ENCODE measurements at places on chromosomes 3 and 15.

DNA sequence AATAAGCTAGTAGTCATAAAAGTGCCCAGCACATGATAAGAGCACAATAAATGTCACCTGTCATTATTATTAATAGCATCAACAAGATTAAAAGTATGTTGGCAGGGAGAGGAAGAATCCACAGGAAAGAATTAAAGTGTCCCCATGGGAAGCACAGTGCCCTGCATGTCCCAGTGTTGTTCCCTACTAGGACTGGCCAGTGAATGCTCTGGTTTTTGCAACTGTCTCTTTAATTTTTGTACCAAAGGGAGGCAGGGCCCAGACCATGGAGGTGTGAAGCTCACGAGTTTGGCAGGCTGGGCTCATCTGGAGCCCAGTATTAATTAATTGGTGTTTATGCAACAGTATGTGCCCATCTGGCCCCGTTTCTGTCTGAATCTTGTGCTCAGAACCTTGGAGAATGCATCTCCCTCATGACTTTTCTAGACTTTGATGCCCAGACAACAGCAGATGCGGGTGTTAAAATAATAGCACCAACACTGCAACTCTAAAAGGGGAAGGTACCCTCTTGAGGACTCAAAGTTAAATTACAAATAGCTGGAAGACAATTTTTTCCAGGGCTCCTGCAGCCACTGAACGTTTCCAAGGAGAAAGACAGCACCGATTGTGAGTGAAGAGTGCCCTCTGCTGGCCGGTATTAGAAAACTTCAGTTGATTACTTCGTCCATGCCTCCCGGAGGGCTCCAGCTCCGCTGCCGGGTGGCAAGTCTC, 71.9 kb upstream of the SPATA12 start:
- peak; percentile 88 for DNase-seq

- DNase-seq: no peak
Measured at GRCh38 chr15:78193731-78194567, 40.4 kb downstream of the ACSBG1 start.

GRCh38 chr3:103077910-103078309, 643.1 kb downstream of the ZPLD1 start:
- no peak for DNase-seq

DNA sequence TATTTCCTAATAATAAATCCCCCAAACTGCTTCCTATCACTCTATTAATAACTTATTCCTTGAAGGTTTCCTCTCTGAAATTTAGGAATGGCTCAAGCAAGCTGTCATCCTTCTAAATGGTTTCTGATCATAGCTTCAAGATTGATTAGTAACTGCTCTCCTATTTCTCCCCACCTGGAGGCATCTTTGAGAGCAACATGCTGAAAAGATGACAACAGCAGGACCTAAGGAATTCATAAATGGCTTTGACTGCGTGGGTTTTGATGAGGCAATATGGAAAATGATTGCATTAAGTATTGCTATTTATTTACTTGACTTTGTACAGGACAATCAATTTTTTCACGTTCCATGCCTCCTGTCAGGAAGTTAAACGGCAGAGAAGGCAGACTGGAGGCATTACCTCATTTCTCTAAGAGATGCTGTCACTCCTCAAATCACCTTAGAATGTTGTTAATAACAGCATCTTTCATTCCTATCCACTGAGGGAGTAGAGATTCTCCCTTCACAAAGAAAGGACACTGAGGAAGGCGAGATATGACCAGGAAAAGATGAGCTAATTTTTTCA, 256.4 kb downstream of the EPHB1 start:
- DNase-seq: no peak

- peak; percentile 76 for DNase-seq
Measured at GRCh38 chr3:12994607-12995388, 78.4 kb downstream of the IQSEC1 start.

DNA sequence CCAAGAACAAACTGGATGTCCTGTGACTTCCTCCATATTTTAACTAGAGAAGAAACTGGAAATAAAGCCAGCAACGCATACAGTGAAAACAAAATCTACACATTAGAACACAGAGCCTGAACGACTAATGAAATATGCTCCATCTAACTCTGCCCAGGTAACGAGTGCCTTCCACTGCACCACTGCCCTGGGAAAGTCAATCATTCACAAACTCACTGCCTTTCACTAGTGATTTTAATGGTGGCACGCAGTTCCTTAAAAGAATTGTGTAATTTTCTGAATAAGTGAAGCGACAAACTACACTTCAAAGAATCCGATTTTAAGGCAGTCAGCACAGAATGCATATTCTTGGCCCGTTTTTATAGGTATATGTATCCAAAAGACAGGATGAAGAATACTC, 416.0 kb downstream of the SHQ1 start:
- no peak for DNase-seq

DNA sequence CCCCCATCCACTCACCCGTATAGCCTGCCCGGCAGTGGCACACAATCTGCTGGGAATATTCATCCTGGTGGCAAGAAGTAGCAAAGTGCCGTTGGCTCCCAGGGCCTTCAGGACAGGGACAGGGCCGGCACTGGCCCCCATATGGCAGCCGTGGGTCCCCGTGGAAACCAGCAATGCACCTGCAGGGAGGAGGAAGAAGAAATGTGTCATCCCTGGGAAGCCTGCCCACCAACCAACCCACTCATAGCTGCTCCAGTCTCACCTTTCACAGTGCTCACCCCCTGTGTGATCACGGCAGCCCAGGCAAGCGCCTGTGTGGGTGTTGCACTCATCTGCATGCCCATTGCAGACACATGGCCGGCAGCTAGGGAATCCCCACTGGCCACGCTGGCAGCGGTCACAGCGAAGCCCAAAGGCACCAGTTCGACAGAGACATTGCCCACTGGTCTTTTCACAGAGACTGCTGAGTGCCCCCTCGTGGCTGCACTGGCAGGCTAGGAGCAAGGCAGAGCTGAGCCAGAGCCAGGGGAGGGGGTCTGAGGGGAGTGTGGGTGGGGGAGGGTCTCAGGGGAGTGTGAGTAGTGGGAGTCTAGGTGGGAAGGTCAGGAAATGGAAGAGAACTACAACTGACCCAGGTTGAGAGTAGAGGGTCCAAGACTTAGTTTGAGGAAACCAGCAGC, 4.5 kb upstream of the USP19 start:
- DNase-seq: no peak

DNA sequence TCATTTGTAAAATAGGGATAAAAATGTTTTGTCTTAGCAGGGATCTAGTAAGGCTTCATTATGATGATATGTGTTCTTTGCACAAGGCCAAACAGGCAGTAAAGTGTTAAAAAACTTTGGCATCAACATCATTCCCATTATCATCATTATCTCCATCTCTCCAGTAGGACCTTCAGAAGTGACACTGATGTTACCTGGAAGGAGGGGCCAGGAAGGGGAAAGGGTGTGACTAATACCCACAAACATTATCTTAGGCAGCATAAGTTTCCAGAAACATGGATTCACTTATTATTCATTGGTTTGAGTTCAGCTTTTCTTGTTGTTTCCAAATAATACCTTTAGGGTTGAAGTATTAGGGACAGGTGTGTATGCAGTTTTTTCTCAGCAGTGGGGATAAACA, 399.6 kb downstream of the PTPRG start:
- no peak for DNase-seq

- no peak for DNase-seq
Measured at GRCh38 chr3:146575636-146576035, 29.5 kb downstream of the PLSCR5 start.

- no peak for DNase-seq
Measured at GRCh38 chr15:60444289-60444912, 34.5 kb downstream of the ICE2 start.

GRCh38 chr3:119408243-119408950, 55.0 kb downstream of the TMEM39A start:
- no peak for DNase-seq

- peak; percentile 34 for DNase-seq
Measured at GRCh38 chr3:40191850-40192448, 117.6 kb upstream of the EIF1B start.

DNA sequence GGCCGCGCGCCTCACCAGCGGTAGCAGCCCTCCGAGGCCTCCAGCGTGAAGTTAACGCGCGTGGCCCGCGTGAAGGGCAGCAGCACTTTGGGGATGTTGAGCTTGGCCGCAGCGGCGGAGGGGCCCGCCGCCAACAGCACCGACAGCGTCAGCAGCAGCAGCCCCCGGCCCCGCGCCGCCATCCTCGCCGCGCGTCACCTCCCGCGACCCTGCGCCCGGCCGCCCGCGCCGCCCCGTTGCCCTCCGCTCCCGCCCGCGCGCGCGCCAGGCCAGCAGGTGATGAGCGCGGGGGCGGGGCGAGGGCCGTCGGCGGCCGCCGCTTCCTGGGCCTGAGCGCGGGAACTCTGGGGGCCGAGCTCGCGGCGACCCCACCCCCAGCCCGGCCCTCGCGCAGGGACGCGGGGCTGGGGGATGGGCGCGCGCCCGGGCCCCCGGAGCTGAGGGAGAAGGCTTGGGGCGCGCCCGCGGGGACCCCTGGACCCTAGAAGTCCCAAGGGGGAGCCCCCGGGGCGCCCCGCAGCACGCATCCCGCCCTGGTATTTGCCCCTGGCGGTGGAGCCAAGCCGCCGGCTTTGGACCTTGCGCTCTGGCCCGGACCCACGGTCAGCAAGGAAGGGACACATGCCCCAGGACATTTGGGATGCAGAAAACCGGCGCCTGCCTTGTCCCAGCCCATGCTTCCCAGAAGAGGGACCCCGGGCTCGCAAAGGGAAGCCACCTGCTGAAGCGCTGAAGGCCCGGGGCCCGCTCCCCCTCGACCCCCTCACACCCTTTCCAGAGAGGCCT, at the start of gene NUP210:
Gene NUP210 (minus strand): TSS at position 278 of the 786 bp plus-strand sequence. CDS start 96 bp downstream, at position 182.
- DNase-seq: no peak

DNA sequence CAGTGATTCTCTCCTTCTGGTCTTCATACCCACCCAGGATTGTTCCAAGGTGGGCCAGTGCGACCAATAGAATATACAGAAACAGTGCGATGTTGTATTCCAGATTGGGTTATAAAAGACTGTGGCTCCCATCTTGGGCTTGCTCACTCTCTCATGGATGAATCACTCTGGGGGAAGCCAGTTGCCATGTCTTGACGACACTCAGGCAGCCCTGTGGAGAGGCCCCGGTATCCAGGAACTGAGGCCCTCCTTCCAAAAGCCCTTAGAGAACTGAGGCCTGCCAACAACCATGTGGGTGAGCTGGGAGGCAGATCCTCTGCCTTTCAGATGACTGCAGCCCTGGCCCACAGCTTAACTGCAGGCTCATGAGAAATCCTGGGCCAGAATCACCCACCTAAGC, 57.2 kb downstream of the SH3GL3 start:
- DNase-seq: no peak

- DNase-seq: no peak
Measured at GRCh38 chr3:14452740-14453710, 50.6 kb downstream of the SLC6A6 start.

GRCh38 chr3:78794431-78794830, 973.4 kb downstream of the ROBO1 start:
- DNase-seq: no peak

GRCh38 chr3:126573492-126574117, 14.9 kb upstream of the C3orf22 start:
- no peak for DNase-seq

DNA sequence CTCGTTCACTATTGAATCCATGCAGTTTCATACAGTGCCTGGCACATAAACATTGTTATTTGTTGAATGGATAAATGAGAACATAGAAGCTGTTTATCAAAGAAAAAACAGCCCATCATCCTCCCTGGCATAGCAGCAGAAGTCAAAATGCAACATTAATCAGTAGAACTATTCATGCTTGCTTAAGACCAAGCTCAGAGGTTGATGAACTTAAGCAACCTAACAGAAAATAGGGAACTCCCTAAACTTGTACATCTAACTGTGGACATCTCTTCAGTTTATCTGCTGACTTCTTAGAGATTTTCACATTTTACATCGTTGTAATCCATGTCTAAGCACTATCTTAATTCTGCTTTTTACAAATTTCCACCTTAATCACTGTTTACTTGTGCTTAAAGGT, 29.2 kb downstream of the SENP8 start:
- no peak for DNase-seq

DNA sequence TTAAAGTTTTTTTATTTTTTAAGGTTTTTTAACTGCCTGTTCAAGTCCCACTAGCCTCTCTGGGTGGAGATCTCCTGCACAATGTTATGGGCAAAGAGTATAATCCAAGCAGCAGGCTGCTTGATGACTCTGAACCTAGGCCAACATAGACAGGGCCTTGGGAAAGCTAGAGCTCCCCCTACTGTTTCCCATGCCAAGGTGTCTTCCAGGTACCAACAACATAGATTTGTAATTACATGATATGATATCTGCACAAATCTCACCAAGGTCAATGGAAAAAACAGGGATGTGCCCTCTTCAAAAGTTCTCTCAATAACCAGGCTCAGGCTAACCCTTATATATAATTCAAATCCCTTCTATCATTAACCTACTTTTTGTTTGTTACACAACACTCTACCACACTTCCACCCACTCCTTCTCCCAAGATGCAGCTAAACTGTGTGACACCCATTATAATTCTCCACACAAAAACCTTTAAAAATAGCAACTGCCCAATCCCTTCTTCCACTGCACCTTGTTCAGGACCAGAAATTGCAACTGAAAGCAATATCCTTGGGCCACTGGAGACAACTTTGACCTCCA, 43.8 kb downstream of the RBM15B start:
- DNase-seq: peak; percentile 31

DNA sequence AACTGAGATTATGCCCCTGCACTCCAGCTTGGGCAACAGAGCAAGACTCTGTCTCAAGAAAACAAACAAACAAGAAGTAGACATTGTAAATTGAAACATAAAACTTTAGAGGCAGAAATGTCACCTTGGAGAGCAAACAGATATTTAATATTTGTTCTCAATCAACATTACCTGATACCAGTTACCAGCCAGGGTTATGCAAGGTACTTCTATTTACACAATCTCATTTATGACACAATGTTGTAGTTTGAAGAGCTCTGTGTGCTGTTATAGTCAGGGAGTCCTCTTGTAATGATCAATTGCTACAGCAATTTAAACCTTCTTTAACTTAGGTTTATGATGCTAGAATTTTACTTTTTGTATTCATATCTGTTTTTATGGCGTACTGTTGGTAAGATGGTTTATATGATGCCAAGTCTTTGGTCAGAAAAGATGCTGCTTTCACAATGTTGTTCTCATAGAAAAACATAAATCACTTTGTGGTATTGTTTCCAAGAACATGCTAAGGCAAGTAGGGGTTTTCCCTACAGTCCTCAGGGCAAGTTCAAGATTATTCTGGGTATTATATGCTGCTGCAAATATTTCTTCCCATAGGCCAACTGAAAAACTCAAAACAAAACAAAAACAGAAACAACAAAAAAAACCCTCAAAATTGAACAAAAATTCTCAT, 173.5 kb downstream of the TNIK start:
- DNase-seq: no peak

GRCh38 chr3:33095436-33095835, 1.5 kb downstream of the GLB1 start:
- DNase-seq: no peak

Data from T-cell (primary cell).